ENCODE measurements at places on chromosomes 16 and 17.

GRCh38 chr16:13029786-13030185, 128.4 kb downstream of the SHISA9 start:
- no peak for DNase-seq

DNA sequence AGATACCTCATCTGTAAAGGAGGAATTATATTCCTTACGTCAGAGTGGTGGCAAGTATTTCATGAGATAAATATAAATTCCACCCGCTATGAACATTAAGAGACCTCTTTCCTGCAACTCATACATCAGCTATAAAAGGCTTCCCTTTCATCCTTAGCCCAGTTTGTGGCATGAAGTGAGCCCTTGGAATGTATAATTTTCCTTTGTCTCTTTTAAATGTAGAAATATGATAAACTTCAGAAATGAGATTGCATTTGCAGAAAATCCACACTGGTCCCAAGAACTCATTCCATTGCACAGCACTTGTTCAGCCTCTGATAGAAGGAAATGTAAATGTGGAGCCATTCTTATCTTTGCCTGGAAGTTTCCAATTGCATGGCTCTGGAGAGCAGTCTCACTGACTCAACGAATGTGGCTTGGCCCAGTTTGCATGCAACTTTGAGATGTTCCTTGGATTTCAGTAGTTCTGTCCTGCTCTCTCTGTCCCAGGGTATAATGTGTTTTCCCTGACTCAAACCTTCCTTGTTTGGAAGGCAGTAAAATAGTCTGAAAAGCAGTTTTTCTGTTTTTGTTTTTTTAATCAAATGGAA, 746.4 kb downstream of the CDH11 start:
- DNase-seq = no peak

DNA sequence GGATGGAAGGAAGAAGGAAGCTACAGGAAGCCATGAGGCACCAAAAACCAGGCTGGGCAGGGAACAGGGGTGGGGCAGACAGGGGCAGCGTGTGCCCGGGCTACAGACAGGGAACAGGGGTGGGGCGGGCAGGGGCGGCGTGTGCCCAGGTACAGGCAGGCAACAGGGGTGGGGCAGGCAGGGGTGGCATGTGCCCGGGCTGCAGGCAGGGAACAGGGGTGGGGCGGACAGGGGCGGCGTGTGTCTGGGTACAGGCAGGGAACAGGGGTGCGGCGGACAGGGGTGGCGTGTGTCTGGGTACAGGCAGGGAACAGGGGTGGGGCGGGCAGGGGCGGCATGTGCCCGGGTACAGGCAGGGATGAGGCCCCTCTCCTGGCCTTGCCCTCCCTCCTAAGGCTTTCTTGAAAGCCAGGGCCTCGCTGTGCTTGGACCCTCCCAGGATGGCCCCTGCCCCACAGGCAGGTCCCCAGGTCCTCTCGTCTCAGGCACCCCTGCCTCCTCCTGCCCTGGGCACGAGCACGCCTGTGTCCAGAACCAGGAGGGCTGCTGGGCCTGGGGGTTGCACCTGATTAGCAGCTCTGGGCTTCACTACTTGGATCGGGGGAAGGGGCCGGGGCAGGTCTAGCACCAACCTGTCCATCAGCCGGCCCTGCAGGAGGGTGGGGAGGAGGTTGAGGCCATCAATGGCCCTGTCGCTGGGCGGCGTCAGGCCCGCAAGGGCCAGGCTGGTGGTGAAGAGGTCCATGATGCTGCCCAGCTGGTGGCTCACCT, 14.5 kb upstream of the APRT start:
- no peak for DNase-seq

- no peak for DNase-seq
These were observed 16.6 kb downstream of the GPR179 start for GRCh38 chr17:38326996-38327792.

DNA sequence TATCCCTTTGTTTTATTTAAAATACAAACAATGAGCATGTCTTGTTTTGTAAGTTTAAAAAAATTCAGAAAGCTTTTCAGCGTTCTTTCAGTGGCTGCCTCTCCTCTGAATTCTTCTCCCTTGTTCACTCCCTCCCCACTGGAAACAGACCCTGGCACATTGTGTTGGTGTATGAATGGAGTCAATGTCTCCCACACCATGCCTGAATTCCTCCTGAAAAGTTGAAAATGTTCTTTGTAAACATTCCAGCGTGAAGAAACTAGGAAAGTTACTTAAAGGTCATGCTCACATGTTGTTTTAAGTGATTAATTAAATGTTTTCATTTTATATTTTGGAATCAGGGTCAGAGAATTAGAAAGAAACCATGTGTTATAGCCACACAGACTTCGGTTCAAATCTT, 136.9 kb upstream of the DYNLRB2 start:
- no peak for DNase-seq

Measured in activated T-cell treated with anti-CD3 and anti-CD28 coated beads for 1 hour (primary cell).